ENCODE measurements at places on chromosomes 7 and 10.

GRCh38 chr7:131616487-131617200 is 60.2 kb upstream of the PODXL start:
- DNase-seq: no peak

DNA sequence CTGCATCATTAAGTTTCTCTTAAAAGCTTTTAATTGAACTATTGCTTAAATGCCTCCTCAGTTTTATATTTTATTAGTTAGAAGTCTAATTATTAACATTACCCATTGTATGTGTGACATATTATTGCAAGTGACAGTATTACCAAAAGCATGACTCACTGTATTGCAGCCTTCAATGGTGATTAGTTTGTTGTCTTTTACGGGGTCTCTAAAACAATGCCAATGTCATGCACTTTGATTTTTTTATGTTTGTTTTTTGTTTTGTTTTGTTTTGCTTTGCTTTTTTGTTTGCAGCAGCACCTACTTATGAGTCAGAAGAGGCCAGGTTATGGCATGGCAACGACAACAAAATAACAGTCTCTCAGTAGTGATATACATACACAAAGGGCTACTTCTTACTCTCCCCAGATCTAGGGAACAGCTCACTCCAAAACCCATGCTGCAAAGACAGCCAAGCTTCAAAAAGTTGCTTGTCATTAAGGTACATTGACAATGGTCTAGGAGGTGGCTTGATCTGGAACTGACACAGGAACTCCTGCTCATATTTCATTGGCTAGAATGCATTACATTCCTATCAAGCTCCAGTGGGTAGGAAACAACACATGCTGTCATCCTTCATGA is 293.7 kb upstream of the POM121L12 start:
- no peak for DNase-seq

DNA sequence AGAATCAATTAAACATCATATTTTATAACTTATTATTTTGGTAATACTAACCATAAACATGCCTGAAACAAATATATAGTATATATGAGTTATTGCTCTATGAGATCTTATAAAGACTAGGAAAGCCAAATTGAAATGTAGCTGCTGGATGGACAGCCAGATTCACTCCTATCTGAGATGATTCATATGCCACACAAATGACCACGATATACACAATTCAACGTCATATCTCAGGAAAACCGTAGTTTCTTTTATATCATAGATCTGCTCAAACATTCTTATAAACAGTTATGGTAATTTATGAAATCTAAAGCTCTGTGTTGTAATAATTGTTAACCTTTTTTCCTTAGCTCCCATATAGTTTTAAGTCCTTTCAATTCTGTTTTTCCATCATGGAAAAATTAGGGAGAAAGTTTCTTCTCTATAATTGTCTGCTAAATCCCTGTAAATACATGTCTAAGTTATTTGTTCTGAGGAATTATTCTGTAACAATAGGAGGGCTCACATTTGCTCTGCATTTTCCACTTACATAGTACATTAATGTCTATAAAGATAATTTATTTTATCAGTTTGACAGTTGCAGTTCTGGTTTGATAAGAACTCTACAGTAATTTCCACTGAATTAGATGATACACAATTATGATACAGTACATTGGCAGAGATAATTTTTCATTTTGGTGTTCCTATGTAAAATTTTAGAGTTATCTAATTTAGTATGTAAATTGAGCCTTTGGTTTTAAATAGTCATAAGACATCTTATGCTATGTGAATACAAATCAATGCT is 42.7 kb downstream of the GNAT3 start:
- DNase-seq: no peak

DNA sequence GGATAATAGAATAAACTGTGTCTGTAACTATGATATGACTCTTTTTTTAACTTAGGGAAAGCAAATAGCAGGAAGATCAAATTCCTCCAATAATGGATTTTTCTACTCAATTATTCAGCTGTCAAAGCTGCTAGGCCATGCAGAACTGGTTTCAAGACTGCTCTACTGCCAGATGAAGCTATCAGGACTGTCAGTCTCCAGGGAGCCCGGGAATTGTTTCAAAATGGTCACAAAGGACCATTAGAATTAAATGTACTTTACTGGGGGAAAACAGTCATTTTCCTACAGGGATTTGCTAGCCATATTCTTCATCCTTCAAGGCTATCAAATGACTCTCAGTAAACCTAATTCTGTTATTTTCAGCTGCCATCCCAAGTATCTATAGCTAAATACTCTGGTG is 276.3 kb downstream of the LHFPL3 start:
- DNase-seq: no peak

DNA sequence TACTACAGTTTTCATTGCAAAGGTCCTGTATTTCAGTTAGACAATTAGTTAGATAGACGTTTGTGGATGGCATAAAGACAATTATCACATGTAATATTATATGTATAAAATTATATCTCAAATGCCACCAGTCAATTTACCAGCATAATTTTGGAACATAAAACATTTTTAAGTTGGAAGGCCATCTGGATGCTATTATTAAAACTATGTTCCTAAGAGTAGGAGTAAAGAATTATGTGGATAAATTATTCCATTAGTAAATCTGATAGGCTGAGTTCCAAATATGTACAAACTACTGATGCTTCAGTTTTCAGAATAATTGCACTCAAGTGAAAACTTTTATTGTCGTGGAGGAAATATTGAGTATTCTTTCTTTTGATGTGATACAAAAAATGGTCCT is 790.3 kb downstream of the GRM8 start:
- DNase-seq: no peak

DNA sequence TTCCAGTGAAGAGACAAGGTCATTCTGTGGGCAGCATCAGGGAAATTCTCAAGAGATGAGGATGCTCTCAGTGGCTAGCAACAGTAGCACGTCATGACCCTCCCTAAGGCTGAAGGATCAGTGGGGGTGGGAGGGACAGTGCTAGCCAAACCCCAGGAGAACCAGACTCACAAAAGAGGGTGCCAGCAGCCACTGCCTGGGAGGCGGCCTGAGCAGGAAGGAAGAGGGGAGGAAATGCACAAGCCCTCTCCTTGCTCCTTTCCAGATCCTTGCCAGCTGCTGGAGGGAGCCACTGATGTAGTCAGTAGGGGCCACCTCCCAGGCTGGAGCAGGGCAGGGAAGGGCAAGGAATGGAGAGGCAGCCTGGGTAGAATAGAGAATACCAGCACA is 302.7 kb downstream of the RPS24 start:
- no peak for DNase-seq

DNA sequence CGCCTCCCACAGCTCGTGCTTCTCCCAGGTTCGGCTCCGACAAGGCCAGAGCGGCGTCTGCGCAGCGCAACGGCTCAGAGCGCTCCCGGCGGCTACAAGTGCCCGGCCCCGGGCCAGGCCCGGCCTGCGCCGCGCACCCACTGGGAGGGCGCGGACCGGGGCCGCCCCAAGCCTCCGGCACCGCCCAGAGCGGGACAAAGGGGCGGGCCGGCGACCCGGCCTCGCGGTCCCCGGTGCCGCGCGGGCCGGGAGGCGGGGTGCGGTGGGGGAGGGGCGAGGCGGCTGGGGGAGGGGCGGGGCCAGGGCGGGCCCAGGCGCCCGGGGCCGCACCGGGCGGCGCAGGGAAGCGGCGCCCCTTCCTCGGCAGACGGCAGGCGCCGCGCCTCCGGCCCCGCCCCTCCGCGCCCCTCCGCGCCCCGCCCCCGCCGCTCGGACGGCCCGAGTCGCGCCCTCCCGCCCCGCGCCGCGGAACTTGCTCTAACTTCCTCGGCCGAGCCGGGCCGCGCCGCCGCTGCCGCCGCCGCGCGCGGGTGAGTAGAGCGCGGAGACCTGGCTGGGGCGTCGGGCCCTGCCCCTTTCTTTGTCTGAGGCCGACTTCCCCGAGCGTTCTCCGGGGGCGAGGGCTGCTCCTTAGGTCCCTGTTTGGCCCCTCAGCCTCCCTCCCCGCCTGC is at the start of gene TSPAN14:
TSPAN14 (plus strand) TSS at position 469 of the 671 bp plus-strand sequence. CDS start 34,924 bp downstream, outside the sequence.
- DNase-seq: peak; percentile 71

GRCh38 chr7:84022684-84023308 is 171.8 kb downstream of the SEMA3A start:
- DNase-seq: no peak

DNA sequence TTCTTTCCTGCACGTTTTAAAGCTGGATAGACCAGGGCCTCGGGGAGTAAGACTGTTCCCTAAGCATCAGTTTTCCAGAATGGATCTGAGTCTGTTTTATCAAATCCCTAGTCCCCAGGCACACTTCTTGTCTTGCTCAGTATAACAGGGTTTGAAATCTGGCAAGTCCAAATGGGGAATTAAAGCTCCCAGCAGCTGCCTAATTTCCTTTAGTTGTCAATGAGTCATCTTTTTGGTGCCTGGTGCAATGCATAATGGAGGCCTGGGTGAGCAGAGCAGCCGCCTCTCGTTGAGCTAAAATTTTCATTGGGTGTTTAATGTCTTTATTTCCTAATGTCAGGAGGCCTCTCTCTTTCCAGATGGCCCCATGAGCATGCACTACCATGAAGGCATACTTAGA is 87.9 kb downstream of the STRA8 start:
- DNase-seq: no peak

DNA sequence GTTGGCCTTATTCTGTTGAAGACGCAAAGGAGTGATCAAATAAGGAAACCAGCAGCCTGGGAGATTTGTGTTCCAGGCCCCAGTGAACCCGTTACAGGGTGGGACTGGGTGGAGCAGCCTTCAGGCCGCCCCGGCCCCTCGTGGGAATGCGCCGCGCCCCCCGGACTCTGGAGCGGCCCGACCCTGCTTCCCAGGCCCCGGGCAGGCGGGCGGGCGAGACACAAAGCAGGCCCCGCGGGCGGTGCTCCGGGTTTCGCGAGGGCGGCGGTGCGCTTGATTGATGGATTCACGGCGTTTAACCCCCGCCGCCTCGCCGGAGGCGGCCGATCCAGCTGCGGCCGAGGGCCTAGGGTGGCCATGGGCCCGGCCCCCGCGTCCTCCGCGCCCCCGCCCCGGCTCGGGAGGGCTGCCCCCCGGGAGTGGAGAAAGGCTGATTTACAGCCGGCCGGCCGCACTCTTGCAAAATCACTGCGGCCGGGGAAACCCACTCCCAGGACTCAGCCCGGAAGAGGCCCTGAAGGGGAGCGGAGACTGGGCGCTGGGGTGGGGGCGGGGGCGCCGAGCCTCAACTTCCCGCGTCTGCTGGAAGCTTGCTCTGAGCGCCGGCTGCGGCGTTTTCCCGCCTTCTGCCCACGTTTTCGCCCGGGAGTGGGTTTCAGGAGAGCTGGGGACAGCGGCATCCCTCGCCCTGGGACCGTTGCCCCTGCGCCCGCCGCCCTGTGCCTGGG is 299.6 kb upstream of the NFE2L3 start:
- peak; percentile 36 for DNase-seq

DNA sequence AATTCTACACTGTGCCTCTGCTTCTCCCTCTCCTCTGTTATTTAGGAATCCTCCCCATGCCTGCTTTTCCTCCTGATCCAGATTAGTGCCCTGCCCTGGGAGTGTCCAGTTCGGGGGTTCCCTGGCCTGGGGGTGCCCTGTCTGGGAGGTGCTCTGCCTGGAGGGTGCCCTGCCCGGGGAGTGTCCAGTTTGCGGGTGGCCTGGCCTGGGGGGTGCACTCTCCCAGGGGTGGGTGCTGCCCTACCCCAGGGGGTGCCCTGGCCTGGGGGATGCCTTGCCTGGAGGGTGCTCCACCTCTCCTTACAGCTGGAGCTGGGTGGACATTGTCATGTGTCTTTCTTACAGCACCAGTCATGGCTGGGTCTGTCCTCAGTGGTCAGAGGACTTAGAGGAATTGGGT is 20.2 kb downstream of the RAMP3 start:
- no peak for DNase-seq

Data from stimulated activated naive CD8-positive, alpha-beta T cell treated with anti-CD3 and anti-CD28 coated beads, Interleukin-15, amount 100 ng/mL, for 72 hours (primary cell).